Femur (tissue), 1 donor: ENCODE measurements at places on chromosomes 13 and 19.
A peak's percentile ranks its signal among the peaks of the same experiment; 100 is the strongest.

GRCh38 chr19:41887711-41888382, 4.9 kb downstream of the ARHGEF1 start:
- peak; percentile 74 for DNase-seq

DNA sequence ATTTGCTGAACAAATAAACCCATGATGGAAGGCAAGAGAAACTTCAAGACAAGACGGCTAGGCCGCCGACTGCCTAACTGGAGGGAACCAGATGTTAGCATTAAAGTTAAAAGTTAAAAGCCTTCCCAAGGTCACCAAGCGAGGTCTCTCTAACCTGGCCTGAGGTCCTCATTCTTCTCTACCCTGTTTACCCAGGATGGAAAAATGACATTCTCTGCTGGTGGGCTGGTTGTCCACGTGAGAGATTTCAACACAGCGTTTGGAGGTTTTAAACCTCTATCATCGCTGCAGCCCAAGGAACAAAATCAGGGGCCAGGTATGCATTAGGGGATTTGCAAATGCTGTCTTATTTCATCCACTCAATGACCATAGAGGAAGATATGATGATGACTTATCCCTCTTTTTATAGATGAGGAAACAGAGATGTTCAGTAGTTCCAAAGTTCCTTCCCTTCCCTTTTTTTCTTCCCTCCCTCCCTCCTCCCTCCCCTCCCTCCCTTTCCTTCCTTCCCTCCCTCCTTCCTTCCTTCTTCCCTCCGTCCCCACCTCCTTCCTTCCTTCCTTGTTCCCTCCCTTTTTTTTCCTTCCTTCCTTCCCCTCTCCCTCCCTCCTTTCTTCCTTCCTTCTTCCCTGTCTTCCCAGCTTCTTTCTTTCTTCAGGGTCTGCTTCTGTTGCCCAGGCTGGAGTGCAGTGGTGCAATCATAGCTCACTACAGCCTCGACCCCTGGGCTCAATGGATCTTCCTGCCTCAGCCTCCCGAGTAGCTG, 79.7 kb downstream of the INSR start:
- no peak for DNase-seq

GRCh38 chr13:37148501-37148900, 43.0 kb upstream of the CSNK1A1L start:
- DNase-seq: no peak

DNA sequence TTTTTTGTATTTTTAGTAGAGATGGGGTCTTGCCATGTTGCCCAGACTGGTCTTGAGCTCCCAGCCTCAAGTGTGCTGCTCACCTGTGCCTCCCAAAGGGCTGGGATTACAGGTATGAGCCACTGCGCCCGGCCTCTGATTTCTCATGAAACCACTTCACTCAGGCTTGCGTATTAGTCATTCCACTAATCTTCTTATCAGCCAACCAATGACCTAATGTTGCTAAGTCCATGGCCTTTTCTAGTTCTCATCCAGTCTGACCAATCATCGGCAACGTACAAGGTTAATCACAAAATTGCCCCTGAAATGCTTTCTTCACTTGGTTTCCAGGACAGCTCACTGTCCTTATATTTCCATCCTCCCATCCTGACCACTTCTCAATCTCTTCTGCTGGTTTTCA, 605.3 kb upstream of the SLC10A2 start:
- no peak for DNase-seq
